ENCODE measurements at places on chromosomes 3 and 15. TPM values are rescaled to one million over a fixed set of nuclear protein-coding genes. Genes with fewer than 3 reads are reported as not detected.

The GALNT15 gene
- total RNA-seq = 3.4 TPM

The CEP63 gene
- 22.4 TPM for total RNA-seq

The MEGF11 gene
- total RNA-seq = not detected

The GAP43 gene
- total RNA-seq = 0.50 TPM

The ABCF3 gene
- total RNA-seq = 57.7 TPM

The IFRD2 gene
- total RNA-seq = 109 TPM

The CIB2 gene
- total RNA-seq = 3.6 TPM

The EXD1 gene
- total RNA-seq = 0.11 TPM

The HEG1 gene
- total RNA-seq = 32.6 TPM

The HYAL3 gene
- total RNA-seq = 3.2 TPM

The SPINT1 gene
- 0.66 TPM for total RNA-seq

The PLSCR2 gene
- not detected for total RNA-seq

The RASA2 gene
- 16.9 TPM for total RNA-seq

The FETUB gene
- total RNA-seq = not detected

Measured in uterine smooth muscle cell (primary cell).